HT-29 (cell line): ENCODE measurements at places on chromosomes 3 and 15.
A peak's percentile ranks its signal among the peaks of the same experiment; 100 is the strongest.

DNA sequence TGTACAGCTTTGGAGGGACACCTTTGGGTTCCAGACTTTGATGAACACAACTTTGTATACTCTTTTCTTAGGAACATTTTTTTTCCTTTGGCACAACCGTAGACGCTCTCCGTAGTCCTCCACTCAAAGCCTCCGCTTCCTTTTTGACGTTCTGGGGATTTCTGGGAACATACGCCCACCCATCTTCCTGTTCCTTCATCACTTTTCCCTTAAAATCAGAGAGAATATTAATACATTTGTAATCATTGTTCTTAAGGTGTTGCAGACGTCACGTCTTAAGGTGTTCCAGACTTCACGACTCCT lies 405 bp upstream of the SPG21 start:
- DNase-seq = no peak

DNA sequence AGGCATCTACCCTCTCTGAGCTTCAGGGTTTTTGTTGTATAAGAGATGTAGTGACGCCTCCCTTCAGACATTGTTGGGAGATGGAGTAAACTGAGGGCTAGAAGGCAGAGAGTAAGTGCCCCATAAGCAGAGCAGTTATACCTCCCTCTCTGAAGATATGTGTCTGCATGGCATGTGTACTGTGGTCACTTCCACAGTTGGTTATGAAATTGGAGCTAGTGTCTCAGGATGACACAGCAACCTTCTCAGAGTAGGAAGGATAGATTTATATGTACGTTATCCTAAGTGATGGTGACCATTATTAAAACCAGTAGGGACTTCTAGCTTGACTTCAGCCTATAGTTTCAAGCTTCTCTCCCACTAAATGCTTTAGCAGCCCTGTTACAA lies 17.9 kb downstream of the PXK start:
- no peak for DNase-seq

GRCh38 chr15:73746261-73746660 lies 6.9 kb downstream of the INSYN1 start:
- DNase-seq = no peak

DNA sequence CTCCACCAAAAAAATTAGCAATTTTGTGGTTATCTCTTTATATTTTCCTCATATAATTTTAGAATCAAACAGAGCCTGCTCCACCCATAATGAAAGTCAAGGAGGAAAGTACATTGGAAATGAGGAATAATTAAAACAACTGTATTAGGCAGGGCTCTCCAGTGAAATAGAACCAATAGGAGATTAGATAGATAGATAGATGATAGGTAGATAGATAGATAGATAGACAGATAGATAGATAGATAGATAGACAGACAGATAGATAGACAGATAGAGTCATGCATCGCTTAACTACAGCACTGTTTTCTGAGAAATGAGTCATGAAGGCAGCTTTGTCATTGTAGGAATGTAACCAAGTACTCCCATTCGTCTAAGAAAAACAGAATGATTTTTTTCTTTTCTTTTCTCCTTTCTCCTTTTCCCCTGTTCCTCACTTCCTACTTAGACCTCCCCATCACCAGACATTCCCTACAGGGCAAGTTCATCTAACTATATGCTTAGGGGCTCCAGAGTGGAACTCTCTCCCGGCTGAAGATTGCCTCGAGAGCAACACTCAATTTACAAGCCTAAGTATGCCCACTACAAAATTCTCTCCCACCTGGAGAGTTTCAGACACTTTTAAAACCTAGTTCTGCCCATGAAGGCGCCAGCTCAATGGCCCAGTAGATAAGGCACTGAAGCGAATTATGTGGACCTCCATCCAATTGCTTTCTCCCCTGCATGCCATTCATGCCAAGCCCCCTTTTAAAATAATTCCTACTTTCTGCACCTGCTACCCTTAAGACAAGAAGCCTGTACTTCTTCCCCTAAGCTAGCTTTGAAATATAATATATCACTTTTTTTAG lies 53.3 kb upstream of the LIPC start:
- no peak for DNase-seq

DNA sequence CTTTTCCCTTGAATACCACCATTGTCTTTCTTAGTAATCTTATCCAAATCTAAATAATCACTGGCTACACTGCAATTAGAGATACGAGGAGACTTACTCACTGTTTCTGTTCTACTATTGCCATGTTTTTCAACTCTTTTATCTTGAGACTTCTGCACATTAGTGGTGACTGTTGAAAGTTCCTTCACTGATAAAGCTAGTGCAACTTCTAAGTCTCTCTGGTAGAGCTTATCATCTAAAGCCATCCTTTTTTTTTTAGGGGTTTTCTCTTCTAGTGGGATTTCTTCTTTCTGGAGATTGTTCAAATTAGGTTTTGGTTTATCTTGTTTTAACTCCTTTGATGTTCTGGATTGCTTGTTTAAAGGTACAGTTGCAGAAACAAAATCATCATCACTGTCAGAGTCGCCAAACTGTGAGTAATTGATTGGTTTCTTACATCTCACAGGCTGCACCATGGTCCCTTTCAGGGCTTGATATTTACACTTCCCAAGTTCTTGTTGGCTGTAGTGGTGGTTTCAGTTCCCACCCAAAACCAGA lies 37.7 kb downstream of the NCK1 start:
- no peak for DNase-seq

DNA sequence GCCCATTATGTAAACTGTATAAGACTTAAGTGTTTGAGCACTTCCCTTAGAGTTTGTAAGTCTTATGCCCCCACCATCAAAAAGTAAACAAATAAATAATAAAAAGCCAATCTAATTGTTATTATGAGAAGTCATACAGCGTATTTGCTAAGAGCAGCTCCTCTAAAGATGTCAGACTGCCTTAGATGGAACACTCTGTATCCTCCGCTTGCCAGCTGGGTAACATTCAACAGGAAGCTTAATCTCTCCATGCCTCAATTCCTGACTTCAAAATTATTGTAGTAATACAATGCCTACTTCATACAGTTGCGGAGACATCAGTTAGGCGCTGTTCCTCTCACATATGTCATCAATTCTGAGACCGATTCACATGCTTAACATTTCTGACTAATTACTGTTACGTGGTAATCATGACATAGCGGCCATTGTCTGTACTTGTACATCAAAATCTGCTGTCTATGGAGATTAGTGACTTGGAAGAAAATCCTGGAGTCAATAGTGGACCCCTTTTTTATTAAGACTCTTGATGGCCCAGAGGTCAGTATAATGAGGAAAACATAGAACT lies 417.7 kb downstream of the LPP start:
- DNase-seq = no peak

DNA sequence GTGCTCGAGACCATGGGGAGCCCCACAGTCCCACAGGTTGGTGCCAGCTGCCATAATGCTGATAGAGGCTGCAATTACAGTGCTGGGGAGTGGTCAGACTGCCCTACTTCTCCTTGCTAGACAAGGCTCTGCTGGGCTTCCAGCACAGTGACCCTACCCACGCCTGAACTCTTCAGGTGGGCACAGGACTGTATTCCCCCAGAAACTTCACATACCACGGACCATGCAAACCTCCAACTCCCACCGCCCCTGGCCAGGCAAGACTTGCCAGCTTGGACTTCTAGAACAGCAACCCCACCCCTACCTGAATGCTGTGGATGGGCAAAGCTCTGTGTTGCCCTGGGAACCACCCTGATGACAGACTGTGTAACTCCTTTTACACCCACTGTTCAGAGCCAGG lies 885.3 kb downstream of the SI start:
- no peak for DNase-seq

- DNase-seq = no peak
Measured at GRCh38 chr15:26126070-26126469, 262.9 kb upstream of the ATP10A start.

- peak; percentile 81 for DNase-seq
Measured at GRCh38 chr15:69305204-69305931, 6.7 kb downstream of the PAQR5 start.

- DNase-seq = no peak
Measured at GRCh38 chr15:43383070-43383469, 12.2 kb downstream of the TUBGCP4 start.

GRCh38 chr3:114714237-114714636 lies 420.4 kb downstream of the TIGIT start:
- peak; percentile 23 for DNase-seq

- DNase-seq = peak; percentile 33
Measured at GRCh38 chr3:125207949-125208568, 4.5 kb downstream of the SLC12A8 start.

GRCh38 chr3:38576526-38577370 lies 72.7 kb downstream of the SCN5A start:
- no peak for DNase-seq

DNA sequence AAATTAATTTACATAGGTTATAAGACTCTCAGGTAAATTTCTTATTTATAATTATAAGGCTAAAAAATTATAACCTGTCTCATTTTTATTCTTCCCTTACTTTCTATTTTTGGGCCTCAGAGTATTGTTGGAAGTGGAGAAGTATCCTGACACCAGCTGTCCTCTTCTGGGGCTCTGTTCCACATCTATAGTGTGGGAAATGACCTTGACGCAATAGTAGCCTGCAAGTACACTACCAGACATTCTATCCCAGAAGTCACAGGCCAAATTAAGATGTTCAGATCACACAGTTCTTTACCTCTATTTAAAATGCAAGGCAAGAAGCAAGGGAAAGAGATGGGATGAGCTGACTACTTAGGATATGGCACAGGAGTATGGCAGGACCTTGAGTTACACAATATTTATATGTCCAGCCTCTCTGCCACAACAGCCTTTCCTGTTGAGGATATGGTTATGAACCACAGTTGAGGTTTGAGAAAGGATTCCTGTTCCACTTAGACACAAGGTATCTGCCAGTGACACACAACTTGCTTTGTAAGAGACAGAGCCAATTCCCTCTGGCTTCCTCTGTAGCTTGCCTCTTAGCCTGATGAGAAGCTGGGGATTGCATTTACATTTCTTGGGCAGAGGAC lies 158.0 kb upstream of the IL12A start:
- DNase-seq = no peak

- DNase-seq = peak; percentile 47
Measured at GRCh38 chr3:23761440-23761896, 44.3 kb upstream of the UBE2E1 start.

GRCh38 chr3:71528816-71529215 lies 54.7 kb downstream of the FOXP1 start:
- DNase-seq = no peak

GRCh38 chr15:60568914-60569391 lies 90.0 kb upstream of the ICE2 start:
- no peak for DNase-seq

DNA sequence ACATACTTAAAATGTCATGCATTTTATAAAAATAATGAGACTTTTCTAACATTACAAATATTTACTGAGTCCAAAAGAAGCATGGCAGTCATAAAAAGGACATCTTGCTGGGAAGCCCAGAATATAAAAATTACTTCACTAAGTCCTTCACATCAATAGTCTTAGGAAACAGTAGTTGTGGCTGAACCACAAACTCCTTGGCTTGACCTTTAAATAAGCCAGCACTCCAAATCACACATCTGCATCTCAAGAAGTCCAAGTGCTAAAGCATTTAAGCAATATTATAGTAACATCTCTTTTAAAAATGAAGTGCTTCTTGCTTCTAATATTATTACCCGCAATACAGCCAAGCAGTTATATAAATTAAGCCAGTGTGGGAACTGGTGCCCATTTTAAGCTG lies 8.8 kb downstream of the CCNL1 start:
- no peak for DNase-seq

- no peak for DNase-seq
Measured at GRCh38 chr15:98903377-98904018, 104.1 kb downstream of the PGPEP1L start.

GRCh38 chr3:128416578-128417211 lies 50.0 kb downstream of the DNAJB8 start:
- peak; percentile 84 for DNase-seq

DNA sequence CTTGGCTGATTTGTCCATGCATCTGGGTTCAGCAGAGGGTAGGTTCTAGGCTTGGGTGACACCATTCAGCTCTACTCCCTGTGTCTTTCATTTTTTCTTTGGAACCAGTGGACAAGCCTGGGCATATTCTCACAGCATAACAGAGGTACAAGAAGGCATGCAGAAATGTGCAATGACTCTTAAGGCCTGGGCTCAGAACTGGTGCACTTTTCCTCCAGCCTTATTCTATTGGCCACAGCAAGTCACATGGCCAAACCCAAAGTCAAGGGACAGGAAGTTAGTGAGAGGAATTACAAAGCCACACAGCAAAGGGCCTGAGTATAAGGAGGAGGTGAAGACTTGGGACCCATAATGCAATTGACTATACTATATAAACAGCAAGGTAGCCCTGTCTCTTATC lies 200.9 kb upstream of the CTDSPL start:
- no peak for DNase-seq
